ENCODE measurements at places on chromosomes 1 and 21.

- DNase-seq = no peak
Observed at GRCh38 chr1:29643838-29644440, 407.6 kb downstream of the PTPRU start.

- no peak for DNase-seq
Observed at GRCh38 chr1:55517036-55517435, 301.9 kb upstream of the USP24 start.

GRCh38 chr1:26822737-26823395 is 3.6 kb upstream of the ZDHHC18 start:
- no peak for DNase-seq

GRCh38 chr1:110430366-110430765 is 20.6 kb upstream of the PROK1 start:
- no peak for DNase-seq

DNA sequence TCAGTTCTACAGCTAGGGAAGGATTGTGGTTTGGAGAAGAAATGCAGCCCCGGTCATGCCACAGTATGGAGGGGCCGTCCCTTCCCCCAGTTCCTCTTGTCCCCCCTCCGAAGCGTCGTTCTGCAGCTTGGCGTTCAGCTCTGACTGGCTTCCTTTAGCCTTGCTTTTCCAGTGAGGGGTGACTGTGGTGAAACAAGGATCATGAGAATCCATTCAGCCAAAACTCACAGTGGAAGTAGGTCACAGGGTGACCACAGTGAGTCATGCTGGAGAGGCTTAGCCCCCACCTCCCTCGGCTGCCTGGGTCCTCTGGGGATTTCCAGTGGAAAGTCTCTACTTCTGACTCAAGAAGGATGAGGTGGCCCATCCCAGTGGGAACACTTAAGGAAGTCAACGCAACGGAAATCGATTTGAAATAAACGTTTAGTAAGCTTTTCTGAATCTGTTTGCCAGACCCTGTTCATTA is 37.3 kb upstream of the COL6A2 start:
- no peak for DNase-seq

GRCh38 chr1:16967962-16968361 is 12.5 kb downstream of the MFAP2 start:
- DNase-seq = no peak

DNA sequence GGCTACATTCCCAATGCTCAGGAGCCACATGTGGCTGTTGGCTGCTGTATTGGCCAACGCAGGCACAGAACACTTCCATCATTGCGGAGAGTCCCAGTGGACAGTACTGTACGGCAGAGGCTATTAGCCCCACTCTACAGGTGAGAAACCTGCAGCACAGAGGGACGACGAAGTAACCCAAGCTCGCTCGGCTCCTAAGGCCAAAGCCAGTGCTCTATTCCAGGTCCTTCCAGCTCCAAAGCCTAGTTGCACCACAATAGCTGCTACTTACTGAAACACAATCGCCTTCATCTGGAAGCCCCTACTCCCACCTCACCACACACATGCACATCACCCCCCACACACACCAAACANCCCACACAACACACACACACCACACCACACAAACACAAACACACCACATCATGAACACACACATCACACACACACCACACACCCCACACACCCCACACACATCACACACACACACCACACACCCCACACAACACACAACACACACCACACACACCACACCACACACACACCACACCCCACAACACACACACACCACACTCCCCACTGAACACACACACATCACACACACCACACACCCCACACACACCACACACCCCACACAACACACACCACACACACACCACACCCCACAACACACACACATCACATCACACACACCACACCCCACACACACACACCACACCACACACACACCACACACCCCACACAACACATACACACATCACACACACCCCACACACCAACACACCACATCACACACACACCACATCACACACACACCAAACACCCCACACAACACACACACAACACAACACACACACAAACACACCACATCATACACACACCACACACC is 3.2 kb downstream of the LYPD8 start:
- no peak for DNase-seq

GRCh38 chr1:116569776-116570357 is 959 bp downstream of the CD58 start:
- DNase-seq = peak; percentile 51

- DNase-seq = peak; percentile 81
Observed at GRCh38 chr1:228664399-228664914, 70.8 kb upstream of the RHOU start.

DNA sequence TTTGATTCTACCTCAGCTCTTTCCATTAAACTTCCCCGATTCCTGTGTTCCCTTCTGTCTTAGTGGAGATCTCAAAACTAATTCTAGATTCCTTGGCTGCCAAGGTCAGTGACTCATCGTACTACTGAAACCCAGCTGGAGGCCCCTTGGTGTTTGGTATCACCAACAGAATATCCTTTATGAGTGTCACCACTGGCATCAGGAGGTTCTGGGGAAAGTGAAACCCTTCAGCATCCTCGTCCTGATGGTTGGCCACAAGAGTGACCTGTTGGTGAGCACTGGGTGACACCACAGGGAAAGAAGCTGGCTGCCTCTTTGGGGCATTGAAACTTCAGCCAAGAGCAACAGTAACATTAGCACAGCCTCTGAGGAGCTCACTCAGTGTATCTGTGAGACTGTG is 9.6 kb downstream of the RAB42 start:
- no peak for DNase-seq

GRCh38 chr1:168822911-168823310 is 93.9 kb upstream of the DPT start:
- no peak for DNase-seq

DNA sequence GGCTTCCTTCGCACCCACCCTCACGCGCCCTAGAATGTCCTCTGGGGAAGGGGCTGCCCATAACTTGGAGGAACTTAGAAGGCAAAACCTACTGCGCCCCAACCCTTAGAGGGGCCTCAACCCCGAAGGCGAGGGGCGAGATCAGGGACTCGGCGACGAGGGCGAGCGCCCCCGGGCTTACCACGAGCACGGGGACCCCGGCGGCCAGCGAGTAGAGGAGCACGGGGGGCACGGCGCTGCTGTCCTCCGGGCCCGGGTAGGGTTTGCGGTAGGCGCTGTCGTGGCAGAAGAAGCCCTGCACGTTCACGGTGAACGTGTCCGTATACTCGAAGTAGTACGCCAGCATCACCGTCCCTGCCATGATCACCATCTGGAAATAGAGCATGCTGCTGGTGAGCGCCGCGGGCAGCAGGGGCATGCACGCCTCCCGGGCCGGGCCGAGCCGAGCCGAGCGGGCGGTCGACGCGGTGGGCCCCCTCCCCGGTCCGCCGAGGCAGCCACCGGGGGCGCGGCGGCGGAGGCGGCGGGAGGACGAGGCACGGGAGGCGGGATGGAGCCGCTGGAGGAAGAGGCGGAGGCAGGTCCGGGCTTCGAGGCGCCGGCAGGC is 304 bp downstream of the PLPPR5 start:
- peak; percentile 6 for DNase-seq

GRCh38 chr21:33916200-33916567 is 580 bp upstream of the ATP5PO start:
- no peak for DNase-seq

- peak; percentile 18 for DNase-seq
Observed at GRCh38 chr1:231931846-231932454, 305.4 kb downstream of the DISC1 start.

- no peak for DNase-seq
Observed at GRCh38 chr1:83850834-83851233, 148.1 kb downstream of the TTLL7 start.

- no peak for DNase-seq
Observed at GRCh38 chr1:54643736-54644135, 2.1 kb downstream of the MROH7 start.

GRCh38 chr21:45056917-45057560 is 17.3 kb upstream of the ADARB1 start:
- DNase-seq = no peak

DNA sequence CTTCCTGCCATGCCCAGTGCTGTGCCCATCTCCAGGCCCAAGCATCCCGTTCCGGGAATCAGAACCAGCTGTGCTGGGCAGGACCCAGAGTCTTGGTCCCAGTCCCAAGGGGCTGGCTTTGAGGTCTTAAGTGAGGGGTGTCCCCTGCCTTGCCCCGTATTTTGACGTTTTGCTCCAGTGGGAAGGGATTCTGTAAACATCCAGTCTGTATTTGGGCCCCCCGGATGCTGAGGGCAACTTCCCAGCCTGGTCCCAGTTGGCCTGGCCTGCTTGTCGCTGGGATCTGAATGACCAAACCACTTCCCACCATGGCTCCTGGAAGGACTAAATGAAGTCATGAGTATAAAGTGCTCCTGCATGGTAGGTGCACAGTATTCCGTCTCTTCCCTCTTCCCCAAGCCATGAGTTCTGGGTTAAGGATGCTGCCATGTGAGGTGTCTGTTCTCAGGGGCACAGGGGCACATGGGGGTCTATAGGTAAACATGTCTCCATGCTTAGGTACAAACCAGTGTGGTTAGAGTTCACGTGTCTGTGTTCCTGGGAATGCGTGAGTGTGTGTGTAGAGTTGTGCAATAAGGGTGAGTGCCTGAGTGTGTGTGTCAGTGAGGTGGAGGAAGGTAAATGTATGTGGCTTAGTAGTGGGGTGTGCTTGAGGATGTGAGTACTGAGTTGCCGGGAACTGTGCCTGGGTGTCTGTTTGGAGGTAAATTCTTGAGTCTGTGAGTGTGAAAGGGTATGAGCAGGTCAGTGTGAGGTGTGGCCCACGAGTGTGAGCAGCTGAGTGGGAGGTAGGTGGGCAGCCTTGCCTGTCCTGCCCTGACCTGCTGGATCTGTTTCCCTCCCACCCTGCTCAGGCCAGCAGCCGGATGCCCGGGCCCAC is 1.5 kb downstream of the B4GALT2 start:
- no peak for DNase-seq

- DNase-seq = no peak
Observed at GRCh38 chr1:59543211-59543668, 246.3 kb downstream of the FGGY start.

GRCh38 chr1:9314111-9314510 is 21.4 kb downstream of the SPSB1 start:
- no peak for DNase-seq

- no peak for DNase-seq
Observed at GRCh38 chr1:98420376-98421084, 241.0 kb upstream of the SNX7 start.

DNA sequence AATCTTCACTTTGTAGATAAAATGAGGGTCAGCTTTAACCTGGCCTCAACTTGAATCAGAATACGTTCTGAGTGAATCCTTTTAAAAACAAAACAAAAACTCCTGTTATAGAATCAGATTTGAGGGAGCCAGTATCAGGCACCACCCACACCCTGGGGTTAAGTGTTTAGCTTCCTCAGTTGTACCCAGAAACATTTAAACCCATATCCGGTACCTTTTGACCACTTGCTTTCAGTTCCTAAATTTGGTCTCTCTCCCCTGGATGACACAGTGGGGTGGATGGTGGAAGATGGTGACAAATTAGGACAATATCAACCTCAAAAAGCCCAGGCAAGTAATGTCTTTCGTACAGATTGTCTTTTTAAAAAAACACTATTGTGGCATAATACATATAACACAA is 10.4 kb downstream of the KLHDC7A start:
- no peak for DNase-seq

GRCh38 chr1:60283690-60284089 is 210.1 kb upstream of the C1orf87 start:
- no peak for DNase-seq
